Stimulated activated CD4-positive, alpha-beta T cell treated with anti-CD3 and anti-CD28 coated beads, Interleukin-4, amount 100 ng/mL, for 4 hours (primary cell): ENCODE measurements at places on chromosomes 5 and 9.

GRCh38 chr5:80781356-80781755 is 126.6 kb upstream of the DHFR start:
- DNase-seq = no peak

DNA sequence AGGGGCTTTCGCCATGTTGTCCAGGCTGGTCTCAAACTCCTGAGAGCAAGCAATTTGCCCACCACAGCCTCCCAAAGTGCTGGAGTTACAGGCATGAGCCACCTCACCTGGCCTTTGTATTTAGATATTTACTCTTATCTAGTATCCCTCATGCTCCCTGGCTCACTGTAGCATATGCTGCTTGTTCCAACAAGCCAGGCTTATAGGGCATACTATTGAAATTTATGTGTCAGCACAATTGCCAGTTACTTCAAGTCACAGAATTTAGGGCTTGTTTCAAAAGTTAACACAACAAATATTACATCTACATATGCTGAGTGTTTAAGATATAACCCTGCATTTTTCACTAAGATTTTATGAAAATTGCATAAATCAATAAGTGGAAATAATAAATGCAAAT is 469.2 kb upstream of the ZNF608 start:
- no peak for DNase-seq

DNA sequence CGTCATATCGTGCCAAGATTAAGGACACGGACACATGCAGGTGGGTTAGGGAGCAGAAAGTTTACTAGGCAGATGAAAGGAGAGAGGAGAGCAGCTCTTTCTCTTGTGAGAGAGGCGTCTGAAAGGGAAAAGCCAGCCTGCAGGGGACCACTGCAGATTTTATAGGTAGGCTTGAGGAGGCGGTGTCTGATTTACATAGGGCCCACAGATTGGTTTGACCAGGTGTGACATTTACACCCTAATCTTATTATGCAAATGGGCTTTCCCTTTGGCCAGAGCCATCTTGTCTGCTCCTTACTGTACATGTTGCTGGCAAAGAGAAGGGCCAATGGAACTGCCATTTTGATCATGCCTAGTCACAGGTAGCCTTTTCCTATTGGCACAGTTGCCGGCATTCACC is 137.2 kb upstream of the TAF11L2 start:
- no peak for DNase-seq

- no peak for DNase-seq
Observed at GRCh38 chr5:13179407-13180087, 764.9 kb downstream of the DNAH5 start.

DNA sequence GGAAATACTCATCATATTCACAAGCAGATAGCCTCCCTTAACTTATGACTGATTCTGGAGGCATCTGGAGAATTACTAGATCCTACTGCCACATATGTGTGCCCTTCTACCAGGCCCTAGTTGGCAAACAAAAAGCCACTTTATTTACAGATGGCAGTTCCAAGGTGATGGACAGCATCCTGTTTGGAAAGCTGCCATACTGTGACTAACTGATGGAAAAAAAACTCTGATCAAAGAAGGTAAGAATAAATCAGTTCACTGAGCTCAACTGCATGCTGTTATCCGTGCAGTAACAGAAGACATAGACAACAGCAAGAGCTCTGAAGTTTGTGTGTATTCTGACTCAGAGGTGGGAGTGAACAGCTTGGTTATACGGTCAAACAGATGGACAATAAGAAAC is 279.8 kb upstream of the POU5F2 start:
- DNase-seq = no peak

GRCh38 chr5:56535347-56535746 is 280.0 kb upstream of the MAP3K1 start:
- no peak for DNase-seq

GRCh38 chr5:14407051-14407450 is 174.5 kb upstream of the OTULINL start:
- no peak for DNase-seq

GRCh38 chr5:56072863-56073766 is 78.4 kb upstream of the IL6ST start:
- peak; percentile 36 for DNase-seq

- no peak for DNase-seq
Observed at GRCh38 chr9:75953218-75953617, 62.7 kb downstream of the PCSK5 start.

DNA sequence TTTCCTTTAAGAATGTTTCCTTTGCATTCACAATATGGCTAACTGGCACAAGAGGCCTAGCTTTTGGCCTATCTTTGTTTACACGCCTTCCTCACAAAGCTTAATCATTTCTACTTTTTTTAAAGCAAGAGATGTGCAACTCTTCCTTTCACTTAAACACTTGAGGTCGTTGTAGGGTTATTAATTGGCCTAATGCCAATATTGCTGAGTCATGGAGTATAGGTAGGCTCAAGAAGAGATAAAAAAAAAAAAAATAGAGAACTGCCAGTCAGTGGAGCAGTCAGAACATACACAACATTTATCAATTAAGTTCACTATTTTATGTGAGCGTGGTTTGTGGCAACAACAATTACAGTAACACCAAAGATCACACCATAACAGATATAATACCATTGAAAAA is 5.9 kb downstream of the FKBP15 start:
- no peak for DNase-seq

DNA sequence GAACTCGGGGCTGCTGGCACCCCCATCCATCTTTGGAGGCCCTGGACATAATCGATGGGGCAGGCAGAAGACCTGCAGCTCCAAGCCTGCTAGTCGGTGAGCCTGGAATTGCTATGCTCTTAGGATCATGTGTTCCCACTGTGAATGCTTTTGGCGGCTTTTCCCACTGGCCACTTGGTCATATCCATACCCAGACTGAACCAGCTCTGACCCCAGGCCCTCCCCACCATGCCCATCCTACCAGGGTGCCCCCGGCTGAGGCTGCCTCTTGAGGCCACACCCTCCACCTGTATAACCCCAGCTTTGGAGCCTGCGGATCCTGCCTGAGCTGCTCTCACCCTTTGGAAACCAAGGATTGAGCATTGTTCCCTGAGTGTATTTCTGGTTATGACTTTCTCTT is 113.5 kb downstream of the TENT4A start:
- no peak for DNase-seq

GRCh38 chr5:179494774-179495526 is 55.4 kb upstream of the RUFY1 start:
- no peak for DNase-seq

DNA sequence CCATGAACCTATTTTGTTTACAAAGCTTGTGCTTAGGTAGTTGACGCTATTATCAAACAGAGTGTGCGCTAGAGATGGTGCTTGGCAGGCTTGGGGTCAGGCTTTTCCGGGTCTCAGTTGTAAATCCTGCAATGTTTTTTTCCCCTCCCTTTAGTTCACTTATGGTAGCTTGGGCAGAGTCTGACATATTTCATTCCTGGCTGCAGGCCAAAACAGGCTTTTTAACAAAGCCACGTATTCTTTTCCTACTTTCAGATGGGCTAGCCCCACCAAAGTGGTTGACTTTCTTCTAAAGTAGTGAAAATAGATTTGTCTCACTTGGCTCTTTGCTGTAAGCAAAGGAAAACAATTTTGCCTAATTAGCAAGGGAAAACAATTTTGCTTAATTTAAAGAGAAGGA is 58.0 kb upstream of the FBN2 start:
- no peak for DNase-seq

DNA sequence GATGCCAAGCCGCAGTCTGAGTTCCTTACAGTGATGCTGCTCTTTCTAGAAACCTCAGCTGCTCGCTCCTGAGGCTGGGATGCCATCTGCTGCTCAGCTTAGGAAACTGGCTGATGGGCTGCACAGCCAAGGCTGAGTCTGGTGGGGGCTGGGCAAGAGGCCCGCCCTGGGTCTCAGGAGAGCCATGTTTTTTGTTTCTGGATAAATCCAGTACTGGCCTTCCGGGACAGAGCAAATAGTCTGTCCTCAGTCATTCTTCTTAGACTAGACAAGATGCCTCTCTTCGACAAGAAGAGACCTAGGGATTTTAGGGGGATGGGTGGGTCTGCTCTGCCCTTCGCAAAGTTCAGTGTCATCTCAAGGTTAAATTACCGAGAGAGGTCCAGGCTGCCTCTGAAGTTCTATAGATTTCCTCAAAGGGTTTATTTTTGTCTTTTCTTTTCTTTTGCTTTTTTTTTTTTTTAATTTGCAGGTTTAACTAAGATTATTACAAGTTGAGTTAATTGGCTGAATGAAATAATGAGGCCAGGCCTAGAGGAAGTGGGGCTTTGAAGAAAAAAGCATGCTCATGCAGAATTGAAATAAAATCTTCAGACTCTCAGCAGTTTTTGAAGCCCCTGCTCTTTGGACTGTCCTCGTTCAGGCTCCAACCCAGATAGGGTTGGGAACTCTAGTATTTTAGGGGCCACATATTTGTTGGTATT is 30.6 kb upstream of the MATR3 start:
- peak; percentile 62 for DNase-seq

- no peak for DNase-seq
Observed at GRCh38 chr5:31604240-31604639, 34.7 kb upstream of the PDZD2 start.

GRCh38 chr9:101047848-101048397 is 19.4 kb downstream of the PLPPR1 start:
- DNase-seq = no peak

GRCh38 chr9:110224583-110224982 is 16.6 kb upstream of the C9orf152 start:
- DNase-seq = no peak

GRCh38 chr5:155276231-155276630 is 262.7 kb downstream of the KIF4B start:
- no peak for DNase-seq

- no peak for DNase-seq
Observed at GRCh38 chr5:7331131-7331530, 64.8 kb upstream of the ADCY2 start.

- DNase-seq = no peak
Observed at GRCh38 chr9:22976454-22976853, 529.8 kb downstream of the DMRTA1 start.

DNA sequence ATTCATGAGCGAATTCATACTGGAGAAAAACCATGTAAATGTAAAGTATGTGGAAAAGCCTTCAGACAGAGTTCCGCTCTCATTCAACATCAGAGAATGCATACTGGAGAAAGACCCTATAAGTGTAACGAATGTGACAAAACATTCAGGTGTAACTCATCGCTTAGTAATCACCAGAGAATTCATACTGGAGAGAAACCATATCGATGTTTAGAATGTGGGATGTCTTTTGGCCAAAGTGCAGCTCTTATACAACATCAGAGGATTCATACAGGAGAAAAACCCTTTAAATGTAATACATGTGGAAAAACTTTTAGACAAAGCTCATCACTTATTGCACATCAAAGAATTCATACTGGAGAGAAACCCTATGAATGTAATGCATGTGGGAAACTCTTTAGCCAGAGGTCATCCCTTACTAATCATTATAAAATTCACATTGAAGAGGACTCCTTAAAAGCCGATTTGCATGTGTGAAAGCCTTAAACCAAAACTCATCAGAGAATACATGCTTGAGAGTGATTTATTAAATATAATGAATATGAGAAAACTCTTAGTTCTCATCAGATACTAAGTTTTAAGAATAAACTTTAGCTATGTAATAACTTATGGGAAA is 11.8 kb upstream of the ZFP2 start:
- DNase-seq = no peak

GRCh38 chr5:6581559-6582426 is 51.1 kb downstream of the NSUN2 start:
- no peak for DNase-seq

- DNase-seq = no peak
Observed at GRCh38 chr9:14014218-14014617, 299.7 kb downstream of the NFIB start.

DNA sequence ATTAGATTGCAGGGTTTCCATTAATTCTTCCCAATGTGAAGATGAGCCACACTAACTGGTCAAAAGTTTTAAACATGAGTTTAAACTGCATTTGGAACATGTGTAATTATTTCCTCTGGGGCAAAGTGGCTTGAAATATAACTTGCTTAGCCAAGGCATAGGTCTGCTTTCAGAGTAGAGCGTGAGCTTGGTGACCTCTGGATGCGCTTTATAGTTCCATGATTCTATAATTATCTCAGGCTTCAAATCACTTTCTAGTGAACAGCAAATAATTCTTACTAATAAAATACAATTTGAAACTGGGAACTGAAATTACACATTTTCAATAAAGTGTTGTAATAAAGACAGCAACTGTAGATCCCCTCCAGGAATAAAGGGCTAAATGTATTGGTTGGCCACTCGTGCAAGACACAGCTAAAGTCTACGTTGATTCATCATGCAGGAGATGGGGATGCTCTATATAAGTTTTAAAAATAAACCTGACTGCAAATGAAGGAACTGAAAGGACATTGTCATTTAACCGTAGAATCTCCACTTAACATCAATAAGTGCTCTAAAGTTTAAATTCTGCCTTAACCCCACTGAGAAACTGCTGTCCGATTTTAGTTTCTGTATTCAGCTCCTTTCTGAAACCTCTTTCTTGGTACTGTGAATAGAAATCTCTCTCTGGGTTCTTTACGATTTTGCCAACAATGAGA is 460.0 kb downstream of the PSAT1 start:
- no peak for DNase-seq
